ENCODE measurements at places on chromosomes 6 and 20.
A peak's percentile ranks its signal among the peaks of the same experiment; 100 is the strongest.

GRCh38 chr6:74289884-74290283, 593.9 kb downstream of the CD109 start:
- no peak for DNase-seq

DNA sequence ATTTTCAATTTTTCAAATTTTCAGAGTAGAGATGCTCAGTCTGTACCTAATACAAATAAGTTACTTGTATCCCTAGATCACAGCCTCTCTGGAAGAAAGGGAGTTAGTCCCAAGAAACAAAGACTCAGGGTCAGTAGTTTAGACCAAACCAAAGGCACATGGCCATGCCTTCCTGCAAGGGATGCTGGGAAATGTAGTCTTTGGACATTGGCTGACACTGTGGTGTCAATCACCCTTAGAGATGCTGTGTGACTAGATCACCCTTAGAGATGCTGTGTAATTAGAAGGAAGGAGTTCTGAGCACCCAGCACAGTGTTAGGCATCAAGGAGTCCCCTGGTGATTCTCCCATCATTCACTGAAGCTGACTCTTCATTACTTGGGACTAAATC, 202.1 kb downstream of the NFATC2 start:
- DNase-seq = no peak

- DNase-seq = peak; percentile 88
These were observed at the start of gene SNX21 for GRCh38 chr20:45833030-45833882. SNX21 (plus strand) TSS chr20:45833799; CDS start chr20:45833920, 121 bp downstream.

- DNase-seq = no peak
These were observed 11.0 kb downstream of the DNMT3B start for GRCh38 chr20:32773223-32773622.

- no peak for DNase-seq
These were observed 46.8 kb downstream of the CEP43 start for GRCh38 chr6:167045828-167046580.

DNA sequence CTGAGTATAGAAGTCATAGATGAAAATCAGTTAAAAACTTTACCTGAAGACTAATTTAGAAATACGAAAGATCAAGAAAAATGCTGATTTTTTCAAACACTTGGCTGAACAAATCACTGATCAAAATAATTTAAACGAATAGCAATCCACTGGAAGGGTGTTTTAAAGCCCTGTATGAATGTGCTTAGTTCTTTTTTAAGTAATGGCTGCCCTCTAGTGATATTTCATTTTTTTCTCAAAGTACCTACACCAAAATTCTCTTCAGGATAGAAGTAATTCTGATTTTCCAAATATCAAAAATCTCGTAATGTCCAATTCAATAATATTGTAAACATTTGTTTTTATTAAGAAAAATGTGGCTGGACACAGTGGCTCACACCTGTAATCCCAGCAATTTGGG, 32.5 kb downstream of the AKAP7 start:
- DNase-seq = no peak

- DNase-seq = no peak
These were observed 464.2 kb downstream of the COL12A1 start for GRCh38 chr6:74741646-74742045.

- DNase-seq = no peak
These were observed 4.8 kb downstream of the COL12A1 start for GRCh38 chr6:75201021-75201420.

DNA sequence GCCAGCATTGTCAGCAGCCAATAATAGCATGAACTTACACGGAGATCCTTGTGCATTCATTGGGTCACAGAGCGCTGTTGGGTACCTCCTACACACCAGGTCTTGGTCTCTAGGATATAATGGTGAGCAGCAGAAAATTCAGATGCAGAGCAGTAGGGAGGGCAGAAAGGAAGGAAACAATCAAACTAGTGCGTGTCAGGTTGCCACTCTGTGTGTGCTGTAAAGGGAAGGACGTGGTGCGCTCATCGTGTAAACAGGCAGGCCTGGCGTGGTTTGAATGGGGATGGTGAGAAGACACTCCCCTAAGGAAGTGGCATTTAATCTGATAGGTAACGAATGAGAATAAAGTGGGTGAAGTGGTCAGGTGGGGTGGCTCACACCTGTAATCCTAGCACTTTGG, 336.4 kb downstream of the CDH26 start:
- DNase-seq = no peak

GRCh38 chr6:69584913-69585729, 211.7 kb downstream of the LMBRD1 start:
- no peak for DNase-seq

GRCh38 chr20:19074828-19075516, 137.5 kb upstream of the SLC24A3 start:
- DNase-seq = no peak

DNA sequence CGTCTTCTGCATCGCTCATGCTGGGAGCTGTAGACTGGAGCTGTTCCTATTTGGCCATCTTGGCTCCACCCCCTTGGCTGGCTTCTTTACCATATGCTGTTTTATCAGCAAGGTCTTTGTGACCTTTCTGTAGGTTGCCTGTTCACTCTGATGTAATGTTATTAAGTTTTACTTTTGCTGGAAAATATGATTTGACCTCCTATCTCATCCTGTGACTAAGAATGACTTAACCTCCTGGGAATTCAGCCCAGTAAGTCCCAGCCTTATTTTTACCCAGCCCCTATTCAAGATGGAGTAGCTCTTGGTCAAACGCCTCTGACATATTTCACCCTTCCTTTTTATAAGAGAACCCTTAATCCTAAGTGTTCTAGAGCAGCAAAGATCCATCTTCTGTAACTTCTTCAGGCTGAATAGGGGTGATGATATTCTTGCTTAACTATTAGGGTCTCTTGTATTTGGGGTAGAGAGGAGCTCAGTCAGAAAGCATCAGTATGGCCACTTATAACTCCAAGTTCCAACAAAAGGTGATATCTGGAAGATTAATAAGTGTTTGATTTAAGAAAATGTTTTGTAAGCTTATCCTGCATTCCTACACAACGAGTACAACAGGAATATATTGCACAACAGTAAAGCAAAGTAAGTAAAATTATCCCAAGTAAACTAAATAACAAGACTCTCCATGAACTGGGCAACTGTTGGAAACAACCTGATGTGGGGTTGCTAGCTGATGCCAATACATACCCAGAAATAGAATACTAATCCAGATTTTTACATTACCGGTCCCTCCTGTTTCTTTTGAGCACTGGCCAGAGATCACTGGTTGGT, 23.1 kb upstream of the HMGN3 start:
- no peak for DNase-seq

DNA sequence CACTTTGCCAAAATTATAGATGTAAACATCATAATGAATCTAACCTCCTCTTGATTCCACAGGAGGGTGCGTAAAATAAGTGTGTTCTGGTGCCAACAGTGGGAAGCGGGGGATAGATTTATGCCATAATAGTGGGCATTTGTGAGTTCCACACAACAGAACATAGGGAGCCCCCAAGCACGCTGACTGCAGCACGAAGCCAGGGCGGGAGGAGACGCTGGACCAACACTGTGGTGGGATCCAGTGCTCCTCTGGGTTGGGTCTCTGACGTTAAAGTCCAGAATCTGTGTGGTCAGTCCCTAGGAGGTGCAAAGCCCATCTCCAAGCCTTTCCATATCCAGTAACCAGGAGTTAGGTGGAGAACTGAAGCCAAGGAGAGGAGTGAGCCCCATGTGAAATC, 1.8 kb upstream of the TTLL2 start:
- no peak for DNase-seq

- DNase-seq = peak; percentile 46
These were observed 12.1 kb downstream of the FOXS1 start for GRCh38 chr20:31833130-31833930.

DNA sequence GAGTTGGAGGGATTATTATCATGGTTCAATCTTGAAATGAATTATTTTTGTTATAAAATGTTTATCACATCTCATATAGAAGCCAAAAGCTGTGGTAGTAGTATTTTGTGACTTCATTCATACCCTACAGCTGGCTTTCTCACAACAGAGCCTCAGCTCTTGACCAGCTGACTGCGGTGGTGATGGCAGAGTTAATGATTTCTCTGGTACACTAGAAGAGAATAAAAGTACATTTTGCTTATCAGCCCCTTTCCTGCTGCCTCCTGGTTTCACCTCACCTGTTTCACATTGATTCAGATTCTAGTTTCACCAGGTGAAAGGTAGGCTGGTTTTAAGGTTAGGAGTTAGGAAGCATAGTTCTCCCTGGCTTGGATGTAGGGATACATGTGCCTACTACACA, 55.7 kb downstream of the AFG1L start:
- DNase-seq = no peak

DNA sequence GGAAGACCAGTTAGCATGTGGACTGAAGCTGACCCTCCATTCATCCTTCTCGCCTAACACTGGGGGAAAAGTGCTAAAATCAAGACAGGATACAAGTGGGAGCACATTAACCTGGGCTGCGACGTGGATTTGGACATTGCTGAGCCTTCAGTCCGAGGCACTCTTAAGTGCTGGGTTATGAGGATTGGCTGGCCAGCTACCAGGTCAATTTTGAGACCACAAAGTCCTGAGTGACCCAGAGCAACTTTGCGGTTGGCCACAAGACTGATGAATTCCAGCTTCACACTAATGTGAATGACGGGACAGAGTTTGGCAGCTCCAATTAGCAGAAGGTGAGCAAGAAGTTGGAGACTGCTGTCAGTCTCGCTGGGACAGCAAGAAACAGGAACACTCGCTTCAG, 20.7 kb downstream of the FUCA2 start:
- no peak for DNase-seq

DNA sequence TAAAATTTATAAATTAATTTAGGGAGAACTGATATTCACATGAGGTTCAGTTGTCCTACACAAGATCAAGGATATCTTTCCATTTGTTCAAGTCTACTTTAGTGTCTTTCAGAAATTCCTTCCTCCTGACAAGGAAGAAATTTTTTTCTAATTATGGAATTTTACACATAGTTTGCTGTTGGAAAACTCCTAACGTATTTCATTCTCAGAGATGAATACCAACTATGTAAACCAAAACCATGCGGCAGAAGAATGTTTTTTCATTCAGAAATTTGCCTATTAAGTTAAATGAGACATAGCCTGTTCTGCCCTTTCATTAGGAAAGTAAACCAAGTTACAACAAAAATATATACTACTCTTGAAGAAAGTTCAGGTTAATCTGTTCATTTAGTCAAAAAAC, 111.2 kb upstream of the PRDM1 start:
- DNase-seq = no peak

GRCh38 chr6:86217906-86218305, 575.2 kb upstream of the SYNCRIP start:
- no peak for DNase-seq

DNA sequence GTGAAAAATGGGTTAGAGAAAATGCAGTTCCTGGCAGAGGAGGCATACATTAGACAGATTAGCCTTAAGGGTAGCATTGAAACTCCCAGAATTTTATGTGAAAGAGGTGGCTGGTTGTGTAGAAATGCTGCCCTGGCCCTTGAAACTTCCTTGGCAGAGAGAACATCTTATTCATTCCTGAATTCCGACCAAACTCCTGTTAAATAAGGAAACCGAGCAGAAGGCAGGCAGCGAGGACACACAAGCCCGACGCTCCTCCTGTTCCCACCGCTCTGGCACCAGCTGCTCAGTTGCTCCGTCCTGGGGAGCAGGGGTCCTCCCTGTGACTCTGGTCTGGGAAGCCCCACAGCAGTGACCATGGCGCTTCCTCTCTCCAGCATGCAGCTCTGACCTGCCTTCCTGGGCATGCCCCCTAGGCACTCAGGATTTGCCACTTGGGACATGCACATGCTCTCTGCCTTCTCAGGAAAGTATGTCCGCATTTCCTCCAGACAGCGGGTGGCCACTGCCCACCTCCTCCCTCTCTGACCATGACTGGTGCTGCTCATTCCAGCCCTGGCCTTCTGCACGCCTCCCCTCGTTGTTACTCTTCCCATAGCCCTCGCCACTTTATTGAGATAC, 35.2 kb upstream of the CLDN20 start:
- DNase-seq = no peak

DNA sequence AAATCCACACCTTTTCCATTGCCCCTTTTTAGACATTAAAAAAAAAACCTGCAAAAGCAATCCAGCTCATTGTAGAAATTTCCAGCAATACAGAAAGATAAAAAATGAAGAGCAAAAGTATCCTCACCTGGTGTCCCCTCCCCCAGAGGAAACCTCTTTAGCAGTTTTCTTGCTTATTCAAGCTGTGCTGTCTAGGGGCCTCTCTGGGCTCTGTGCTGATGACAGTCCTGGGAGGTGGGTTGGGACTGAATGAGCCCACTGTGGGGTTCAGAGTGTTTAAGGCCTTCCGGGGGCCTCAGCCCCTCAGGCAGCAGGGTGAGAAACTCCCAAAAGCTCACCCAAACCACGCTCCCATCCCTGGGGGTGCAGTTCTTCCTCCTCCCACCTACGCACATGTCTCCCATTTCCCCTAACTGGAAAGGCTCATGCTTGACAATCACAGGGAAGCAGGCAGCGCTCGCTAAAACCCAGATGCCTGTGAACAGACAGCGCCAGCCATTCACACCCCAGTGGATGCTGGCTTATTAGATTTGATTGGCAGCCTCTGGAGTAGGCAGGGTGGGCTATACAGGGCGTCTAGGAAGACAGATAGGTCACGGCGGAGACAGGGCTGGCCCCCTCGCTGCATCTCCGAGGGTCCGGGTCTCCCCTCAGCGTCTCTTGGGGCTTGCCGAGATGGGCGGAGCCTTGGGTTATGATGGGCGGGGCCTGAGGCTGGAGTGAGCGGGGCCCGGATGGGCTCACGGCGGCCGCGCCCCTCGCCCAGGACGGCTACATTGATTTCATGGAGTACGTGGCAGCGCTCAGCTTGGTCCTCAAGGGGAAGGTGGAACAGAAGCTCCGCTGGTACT, 4.6 kb downstream of the GUCA1A start:
- no peak for DNase-seq

- no peak for DNase-seq
These were observed 148.3 kb downstream of the ZNF217 start for GRCh38 chr20:53445321-53445731.

GRCh38 chr6:47351621-47352020, 41.9 kb upstream of the TNFRSF21 start:
- DNase-seq = no peak

DNA sequence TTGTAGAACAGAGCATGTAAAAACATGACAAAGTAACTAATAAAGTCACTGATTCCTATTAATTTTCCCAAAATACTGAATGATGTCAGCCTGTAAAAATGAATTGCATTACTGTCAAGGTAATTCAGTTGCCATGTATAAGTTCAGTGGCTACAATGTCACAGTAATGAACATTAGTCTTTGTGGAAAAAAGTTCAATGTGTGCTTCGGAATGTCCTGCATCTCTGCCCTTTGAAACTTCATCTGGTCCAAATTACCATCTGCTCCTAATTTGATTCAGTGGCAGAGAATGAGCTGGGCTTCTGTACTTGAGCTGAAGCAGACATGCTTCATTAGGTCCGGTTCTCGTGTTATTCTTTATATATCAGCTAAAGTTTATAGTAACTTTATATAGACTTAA, 567.4 kb downstream of the COL12A1 start:
- no peak for DNase-seq

GRCh38 chr6:38239719-38240451, 399.8 kb downstream of the BTBD9 start:
- no peak for DNase-seq

- peak; percentile 12 for DNase-seq
These were observed 2.1 kb upstream of the HIVEP1 start for GRCh38 chr6:12009876-12010634.

- DNase-seq = no peak
These were observed 19.5 kb downstream of the KIF13A start for GRCh38 chr6:17967668-17968518.

All from Caki2 (cell line).